Vagina (tissue), 2 donors: ENCODE measurements at places on chromosomes 16 and 17. TPM values are rescaled to one million over a fixed set of nuclear protein-coding genes. Genes with fewer than 3 reads are reported as not detected.

DNA sequence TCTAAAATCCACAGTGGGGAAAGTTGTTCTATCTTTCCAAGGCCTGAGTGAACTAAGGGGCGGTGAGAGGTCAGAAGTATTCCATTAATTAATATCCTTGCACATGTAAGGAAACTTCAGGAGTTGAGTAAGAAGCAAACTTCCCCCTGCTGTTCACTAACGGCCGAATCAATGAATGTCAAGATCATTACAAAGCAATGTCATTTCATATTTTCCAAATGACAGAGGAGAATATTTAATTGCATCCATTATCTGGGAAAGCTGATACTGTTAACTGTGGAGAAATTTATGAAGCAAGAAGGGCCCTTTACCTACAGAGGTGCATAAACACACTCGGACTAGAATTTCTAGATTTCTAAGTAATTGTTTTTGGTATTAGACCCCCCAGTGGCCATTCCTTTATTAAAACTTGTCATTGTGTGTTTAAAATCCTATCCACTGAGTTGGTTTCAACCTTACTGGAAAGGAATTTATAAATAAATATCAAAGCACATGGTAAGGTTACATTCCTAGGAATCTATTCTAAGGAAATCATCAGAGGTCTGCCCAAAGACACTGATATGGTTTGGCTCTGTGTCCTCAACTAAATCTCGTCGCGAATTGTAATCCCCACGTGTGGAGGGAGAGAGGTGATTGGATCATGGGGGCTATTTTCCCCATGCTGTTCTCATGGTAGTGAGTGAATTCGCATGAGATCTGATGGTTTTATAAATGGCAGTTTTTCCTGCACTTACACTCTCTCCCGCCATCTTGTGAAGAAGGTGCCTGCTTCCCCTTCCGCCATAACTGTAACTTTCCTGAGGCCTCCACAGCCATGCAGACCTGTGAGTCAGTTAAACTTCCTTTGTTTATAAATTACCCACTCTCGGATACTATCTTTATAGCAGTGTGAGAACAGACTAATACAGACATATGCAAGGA lies 20.4 kb upstream of the SMURF2 start:
- DNase-seq: no peak

GRCh38 chr17:72476575-72476986 lies 355.8 kb downstream of the SOX9 start:
- DNase-seq: no peak

LLGL2 gene
- total RNA-seq: 44.9 TPM

EVPLL gene
- total RNA-seq: 16.7 TPM

DNA sequence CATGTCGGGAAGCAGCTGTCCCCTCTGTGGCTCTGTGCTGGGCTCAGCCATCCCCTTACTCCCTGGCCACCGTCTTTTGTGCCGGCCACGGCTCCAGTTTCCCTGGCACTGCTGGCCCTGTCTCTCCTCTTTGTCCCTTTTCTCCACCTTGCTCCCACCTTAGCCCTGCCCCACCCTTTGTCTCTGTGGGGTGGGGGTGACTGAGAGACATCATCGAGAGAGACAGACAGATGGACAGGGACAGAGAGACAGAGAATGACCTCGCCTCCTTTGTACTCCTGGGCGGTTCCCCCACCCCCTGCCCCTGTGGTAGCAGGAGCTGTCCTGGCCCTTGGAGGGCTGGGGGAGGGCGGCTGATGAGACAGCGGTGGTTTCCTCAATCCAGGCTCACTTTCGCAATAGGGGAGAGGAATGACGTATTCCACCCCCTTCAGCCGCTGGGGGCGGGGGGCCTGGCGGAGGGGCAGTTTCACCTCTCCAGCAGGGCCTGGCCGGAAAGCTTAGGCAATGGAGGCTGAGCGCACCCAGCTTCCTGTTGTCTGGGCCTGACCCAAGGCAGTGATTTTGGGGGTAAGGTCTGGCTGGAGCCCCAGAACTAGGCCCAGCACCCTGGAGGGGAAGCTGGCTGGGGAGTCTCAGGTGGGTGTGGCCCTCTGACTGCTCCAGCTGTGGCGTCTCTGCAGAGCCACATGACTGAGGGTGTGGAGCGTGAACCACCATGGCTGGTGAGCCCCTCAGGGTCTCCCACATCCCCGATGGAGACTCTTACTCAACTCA lies 7.3 kb downstream of the FMNL1 start:
- peak; percentile 97 for DNase-seq

DNA sequence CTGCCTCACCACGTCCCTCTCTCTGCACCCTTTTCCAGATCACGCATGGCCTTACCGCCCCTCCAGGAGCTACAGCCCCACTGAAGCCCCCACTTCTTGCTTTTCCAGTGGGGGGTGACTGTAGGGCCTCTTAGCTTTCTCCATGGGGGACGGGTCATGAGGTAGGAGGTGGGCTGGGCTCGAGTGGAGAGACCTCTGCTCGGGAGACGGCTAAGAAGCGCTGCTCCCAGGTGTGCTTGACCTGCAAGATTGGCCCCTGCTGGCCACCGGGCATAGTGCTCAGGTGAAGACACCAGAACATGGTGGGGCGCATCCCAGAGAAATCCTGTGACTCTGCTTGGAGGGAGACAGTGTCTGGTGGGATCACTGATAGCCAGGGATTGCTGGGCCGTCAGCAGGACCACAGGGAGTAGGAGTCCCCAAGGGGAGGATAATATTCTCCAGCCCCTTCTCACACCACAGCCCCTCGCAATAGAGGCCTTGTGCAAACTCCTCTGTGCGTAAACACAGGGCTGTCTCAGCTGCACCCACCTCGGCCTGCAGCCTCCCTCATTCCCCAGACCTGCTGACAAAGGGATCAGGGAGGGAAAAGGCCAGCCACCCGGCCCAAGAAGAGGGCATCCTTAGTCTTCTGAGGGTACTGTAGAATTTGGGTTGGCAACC lies 8.9 kb upstream of the GALK1 start:
- no peak for DNase-seq

MPP3 gene
- total RNA-seq: 30.2 TPM

GRCh38 chr16:82651921-82652601 lies 25.3 kb downstream of the CDH13 start:
- DNase-seq: no peak

DNA sequence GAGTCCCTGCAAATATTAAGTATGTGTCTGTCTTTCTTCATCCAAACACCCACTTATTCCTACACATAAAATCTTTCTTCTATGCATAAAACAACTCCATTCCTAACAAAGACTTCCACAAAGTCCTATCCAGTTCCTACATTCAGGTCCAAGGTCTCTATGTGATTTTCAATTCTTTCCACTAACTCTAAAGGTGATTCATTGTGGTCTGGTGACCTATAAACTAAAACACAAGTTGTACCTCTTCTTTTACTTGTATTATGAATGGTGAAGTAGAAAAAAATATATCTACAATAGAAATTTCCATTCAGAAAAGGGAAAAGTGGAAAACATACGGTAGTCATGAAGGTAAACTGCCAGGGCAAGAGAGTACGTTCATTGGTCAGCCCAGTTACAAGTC lies 56.6 kb downstream of the USP32 start:
- no peak for DNase-seq

GRCh38 chr17:26962255-26963162 lies 331.4 kb upstream of the WSB1 start:
- DNase-seq: no peak

SLC13A2 gene
- not detected for total RNA-seq

GRCh38 chr16:83351846-83352245 lies 455.9 kb upstream of the HSBP1 start:
- DNase-seq: no peak

CLEC19A gene
- not detected for total RNA-seq

DPEP3 gene
- not detected for total RNA-seq

DNA sequence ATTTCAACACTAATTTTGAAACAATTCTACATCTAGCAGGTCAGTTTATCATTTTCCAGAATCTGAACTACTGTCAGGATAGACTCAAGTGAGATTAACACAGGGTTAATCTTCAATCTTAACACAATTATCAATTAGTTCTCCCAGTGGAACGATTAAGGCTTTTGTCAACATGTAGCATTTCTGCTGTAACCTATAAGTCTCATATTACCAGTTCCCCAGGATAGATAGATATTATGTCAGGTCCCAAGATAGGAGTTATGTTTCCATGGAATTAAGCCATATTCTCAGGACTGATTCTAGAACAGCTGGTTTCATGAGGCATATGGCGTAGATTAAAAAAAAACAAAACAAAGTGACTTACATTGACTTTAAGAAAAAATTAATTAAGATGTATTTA lies 4.4 kb upstream of the FBF1 start:
- DNase-seq: no peak

GRCh38 chr17:77811521-77811920 lies 147.0 kb upstream of the TNRC6C start:
- no peak for DNase-seq

KRTAP2-3 gene
- not detected for total RNA-seq

- DNase-seq: no peak
These were observed at the start of gene SIRT7 for GRCh38 chr17:81917565-81918332. TSS of gene SIRT7 (minus strand) at chr17:81918176. CDS start at chr17:81918131, 45 bp downstream.

DNA sequence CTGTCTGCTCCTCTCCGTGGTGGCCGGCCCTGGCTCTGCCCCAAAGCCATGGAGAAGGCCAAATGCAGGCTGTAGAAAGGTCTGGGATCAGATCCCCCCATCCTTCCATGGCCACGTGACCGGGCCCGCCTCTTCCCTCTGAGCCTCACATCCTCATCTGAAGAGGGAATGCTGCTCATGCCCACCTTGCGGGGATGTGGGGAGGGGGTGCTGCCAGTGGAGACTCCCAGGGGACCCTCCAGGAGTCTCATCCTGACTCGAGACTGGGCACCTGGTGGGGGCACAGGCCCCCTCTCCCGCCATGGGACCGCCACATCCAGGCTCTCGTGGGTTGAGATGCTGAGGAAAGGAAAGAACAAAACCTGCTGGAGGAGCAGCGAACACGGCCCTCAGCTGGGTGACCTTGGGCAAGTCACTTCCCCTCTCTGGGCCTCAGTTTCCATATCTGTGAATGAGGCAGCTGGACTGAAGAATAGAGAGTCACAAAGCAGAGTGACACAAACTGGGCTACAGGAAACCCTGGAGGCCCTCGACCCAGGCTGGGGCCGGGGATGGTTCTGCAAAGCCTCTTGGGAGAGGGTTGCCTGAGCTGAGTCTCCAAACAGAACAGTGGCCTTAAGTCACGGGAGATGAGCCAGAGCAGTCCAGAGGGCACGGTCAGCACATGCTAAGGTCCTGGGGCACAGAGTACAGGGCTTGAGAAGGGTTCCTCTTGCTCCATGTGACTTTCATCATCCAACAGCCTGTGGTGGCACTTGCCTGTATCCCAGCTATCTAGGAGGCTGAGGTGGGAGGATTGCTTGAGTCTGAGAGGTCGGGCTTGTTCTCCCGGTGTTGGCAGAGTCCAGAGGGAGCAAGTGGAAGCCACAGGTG lies 30.1 kb downstream of the SOCS1 start:
- no peak for DNase-seq

HASPIN gene
- 0.74 TPM for total RNA-seq
